Chondrocyte (in vitro differentiated cells): ENCODE measurements at places on chromosomes 6 and 20. TPM values are rescaled to one million over a fixed set of nuclear protein-coding genes. Genes with fewer than 3 reads are reported as not detected.

GRCh38 chr6:158573542-158573931 lies 13.6 kb downstream of the TMEM181 start:
- no peak for DNase-seq
- H3K27ac ChIP-seq: no peak overlapping the region
- no peak overlapping the region for H3K4me3 ChIP-seq
- peaks cover 20% of the 10 kb centered on the region for H3K4me1 ChIP-seq
- H3K36me3 ChIP-seq: peaks cover 11% of the 10 kb centered on the region
- H3K27me3 ChIP-seq: no peaks in the 10 kb centered on the region

- H3K4me1 ChIP-seq: no peaks in the 10 kb centered on the region
- H3K27ac ChIP-seq: no peak overlapping the region
- no peak overlapping the region for H3K4me3 ChIP-seq
- DNase-seq: no peak
- no peaks in the 10 kb centered on the region for H3K36me3 ChIP-seq
These were observed 2.0 kb downstream of the LY86 start for GRCh38 chr6:6590530-6590929.

- H3K4me3 ChIP-seq: no peak overlapping the region
- no peak for DNase-seq
- H3K36me3 ChIP-seq: peaks cover 1% of the 10 kb centered on the region
These were observed 89.9 kb downstream of the CDC5L start for GRCh38 chr6:44477293-44477894.

DNA sequence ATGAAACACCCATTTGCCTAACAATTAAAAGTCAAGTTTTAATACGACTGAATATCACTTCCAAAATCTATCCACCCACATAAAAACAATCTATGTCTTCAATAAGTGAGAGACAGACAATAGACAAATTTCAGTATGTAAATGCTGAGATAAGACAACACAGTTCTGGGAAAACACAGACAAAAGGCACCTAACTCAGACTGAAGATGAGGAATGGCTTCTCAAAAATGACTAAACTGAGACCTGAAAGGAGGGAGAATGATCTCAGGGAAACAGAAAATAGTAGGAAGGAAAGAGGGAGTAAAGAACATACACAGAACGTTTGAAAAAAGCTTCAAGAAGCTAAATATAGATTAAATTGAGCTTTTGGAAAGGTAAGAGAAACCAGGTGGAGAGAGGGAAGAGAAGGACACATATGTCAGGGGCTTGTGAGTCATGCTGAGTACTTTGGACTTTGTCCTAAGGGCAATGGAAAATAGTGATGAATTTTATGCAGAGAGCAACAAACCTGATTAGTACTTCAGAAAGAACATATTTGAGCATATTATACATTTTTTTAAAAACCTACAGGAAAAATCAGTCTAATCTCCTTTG lies 16.1 kb downstream of the LMBRD1 start:
- no peaks in the 10 kb centered on the region for H3K27me3 ChIP-seq
- H3K4me3 ChIP-seq: no peak overlapping the region
- H3K27ac ChIP-seq: no peak overlapping the region
- DNase-seq: no peak
- H3K4me1 ChIP-seq: peaks cover 3% of the 10 kb centered on the region

GRCh38 chr20:2891343-2891742 lies 18.1 kb downstream of the PTPRA start:
- no peak overlapping the region for H3K27ac ChIP-seq
- H3K27me3 ChIP-seq: no peaks in the 10 kb centered on the region
- H3K36me3 ChIP-seq: peaks cover under 1% of the 10 kb centered on the region
- H3K4me3 ChIP-seq: no peak overlapping the region
- peaks cover 20% of the 10 kb centered on the region for H3K4me1 ChIP-seq

Gene SLC2A4RG
- 90.7 to 105 TPM (median 101 TPM) in 3 replicates for total RNA-seq

Gene SPATA25
- 0.49 to 1.4 TPM (median 1.2 TPM) in 3 replicates for total RNA-seq

Gene ESF1
- 9.0 to 12.4 TPM (median 9.7 TPM) in 3 replicates for total RNA-seq

DNA sequence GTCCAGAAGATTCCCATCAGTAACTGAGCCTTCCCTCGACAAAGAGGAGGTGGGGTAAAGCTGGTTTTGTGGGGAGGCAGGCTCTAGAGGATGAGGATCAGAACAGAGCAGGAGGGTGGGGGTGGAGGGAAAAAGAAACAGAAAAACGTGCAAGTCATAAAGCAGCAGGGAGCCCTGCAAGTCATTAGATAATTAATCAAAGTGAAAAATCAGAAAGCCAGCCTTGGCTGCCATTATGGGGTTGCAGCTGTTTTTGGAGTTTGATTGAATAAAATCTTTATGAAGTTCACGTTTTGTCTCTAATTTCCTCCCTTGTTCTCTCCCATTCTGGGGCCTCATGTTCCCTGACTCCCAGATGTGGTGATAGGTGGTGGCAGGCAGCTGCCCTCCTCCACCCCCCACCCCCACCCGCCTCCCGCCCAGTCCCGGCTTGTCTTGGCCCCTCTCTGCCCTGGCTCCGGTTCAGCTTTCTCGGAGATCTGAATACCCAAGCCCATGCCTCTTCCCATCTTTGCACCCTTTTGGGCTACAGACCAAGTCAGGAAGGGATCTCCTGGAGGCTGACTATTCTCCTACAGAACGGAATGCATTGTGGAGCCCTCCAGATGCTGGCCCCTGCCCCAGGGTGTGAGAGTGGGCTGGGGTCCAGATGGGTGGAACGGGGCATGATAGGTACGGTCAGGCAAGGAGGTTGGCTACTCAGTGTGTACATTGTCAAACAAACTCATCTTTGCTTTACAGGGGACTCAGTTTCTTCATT lies 141.8 kb downstream of the CDC5L start:
- peaks cover 3% of the 10 kb centered on the region for H3K27me3 ChIP-seq
- H3K4me3 ChIP-seq: no peak overlapping the region
- no peak for DNase-seq
- peaks cover under 1% of the 10 kb centered on the region for H3K36me3 ChIP-seq
- H3K27ac ChIP-seq: no peak overlapping the region
- H3K4me1 ChIP-seq: no peaks in the 10 kb centered on the region

Gene SRXN1
- 19.3 to 20.8 TPM (median 20.6 TPM) in 3 replicates for total RNA-seq

- DNase-seq: no peak
- peaks cover 6% of the 10 kb centered on the region for H3K4me1 ChIP-seq
- no peak overlapping the region for H3K4me3 ChIP-seq
- peaks cover 17% of the 10 kb centered on the region for H3K27me3 ChIP-seq
- H3K27ac ChIP-seq: no peak overlapping the region
- no peaks in the 10 kb centered on the region for H3K36me3 ChIP-seq
These were observed 19.9 kb upstream of the MUC21 start for GRCh38 chr6:30963641-30964040.
